ENCODE measurements at places on chromosomes 11 and 22. TPM values are rescaled to one million over a fixed set of nuclear protein-coding genes. Genes with fewer than 3 reads are reported as not detected.
A peak's percentile ranks its signal among the peaks of the same experiment; 100 is the strongest.

- DNase-seq: no peak
- H3K4me1 ChIP-seq: peaks cover 4% of the 10 kb centered on the region
- no peak overlapping the region for H3K27ac ChIP-seq
- no peaks in the 10 kb centered on the region for H3K27me3 ChIP-seq
- no peaks in the 10 kb centered on the region for H3K36me3 ChIP-seq
These were observed 12.5 kb upstream of the THRSP start for GRCh38 chr11:78050964-78051831.

Gene PRG2
- total RNA-seq: not detected

GRCh38 chr11:26442131-26442530 lies 110.2 kb downstream of the ANO3 start:
- no peaks in the 10 kb centered on the region for H3K4me1 ChIP-seq
- DNase-seq: no peak
- no peak overlapping the region for H3K27ac ChIP-seq
- H3K36me3 ChIP-seq: no peaks in the 10 kb centered on the region
- no peak overlapping the region for H3K4me3 ChIP-seq

DNA sequence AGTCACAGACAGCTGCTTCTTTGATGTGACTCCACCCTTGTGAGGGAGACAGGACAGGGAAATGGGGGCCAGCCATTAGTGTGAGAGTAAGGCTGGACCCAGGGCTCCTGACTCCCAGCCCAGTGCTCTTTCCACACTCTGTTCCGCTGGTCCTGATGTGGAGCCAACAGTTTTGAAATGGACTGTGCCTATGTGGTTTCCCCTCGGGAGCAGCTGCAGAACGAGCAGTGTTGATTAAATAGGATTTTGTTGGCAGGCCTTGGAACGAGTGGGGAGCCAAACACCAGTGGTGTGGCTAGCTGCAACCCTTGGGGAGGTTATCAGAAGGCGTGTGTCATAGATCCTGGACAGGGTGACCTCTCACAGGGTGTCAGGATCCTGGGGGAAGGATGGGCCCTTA lies 66.5 kb upstream of the AMPD3 start:
- no peak for DNase-seq
- H3K27ac ChIP-seq: peak overlapping the region; percentile 79
- H3K4me1 ChIP-seq: peaks cover 11% of the 10 kb centered on the region
- no peak overlapping the region for H3K4me3 ChIP-seq
- no peaks in the 10 kb centered on the region for H3K27me3 ChIP-seq

Gene FAM89B
- 57.8 TPM for total RNA-seq

DNA sequence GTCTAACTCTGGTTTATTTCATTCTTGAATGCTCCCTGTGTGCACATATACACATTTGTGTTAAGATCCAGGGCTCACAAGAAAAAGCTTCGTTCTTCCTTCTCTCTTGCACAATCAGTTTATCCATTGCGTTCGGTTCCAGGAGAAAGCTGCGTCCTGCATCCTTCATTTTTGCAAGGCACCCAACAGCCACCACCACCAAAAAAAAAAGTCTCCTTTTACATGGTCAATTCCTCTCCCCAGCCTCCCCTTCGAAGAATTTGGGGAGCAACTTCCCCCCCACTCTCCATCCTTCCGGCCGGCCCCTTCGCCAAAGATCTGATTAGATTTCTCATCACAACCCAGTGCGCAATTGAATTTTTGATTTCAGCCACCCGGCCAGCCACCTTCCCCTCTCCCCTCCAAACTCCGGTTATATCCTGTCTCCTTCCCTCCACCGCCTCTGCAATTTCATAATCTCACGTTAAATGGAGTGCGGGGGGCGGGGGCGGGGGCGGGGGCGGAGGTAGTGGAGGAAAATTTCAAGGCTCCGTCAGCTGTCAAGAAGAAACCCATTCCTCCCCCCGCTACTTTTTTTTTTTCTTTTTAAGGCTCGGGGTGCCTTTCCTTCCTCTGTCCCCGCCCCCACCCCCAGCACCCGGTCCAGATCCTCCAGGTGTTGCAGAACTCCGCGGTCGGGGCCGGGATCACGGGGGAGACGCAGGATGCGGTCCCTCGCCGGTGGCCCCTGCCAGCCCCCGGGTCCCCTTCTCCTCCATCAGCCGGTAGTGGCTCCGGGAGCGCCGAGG lies 1166.5 kb downstream of the LRRC4C start:
- H3K27me3 ChIP-seq: peaks cover 10% of the 10 kb centered on the region
- no peaks in the 10 kb centered on the region for H3K36me3 ChIP-seq
- H3K4me3 ChIP-seq: peak overlapping the region; percentile 60
- peak overlapping the region; percentile 63 for H3K27ac ChIP-seq
- peaks cover 11% of the 10 kb centered on the region for H3K4me1 ChIP-seq

GRCh38 chr22:23070418-23071229 lies at the start of gene GNAZ:
GNAZ (plus strand) TSS chr22:23070519; CDS start chr22:23095696, 25,177 bp downstream.
- H3K27me3 ChIP-seq: peaks cover 4% of the 10 kb centered on the region
- H3K36me3 ChIP-seq: no peaks in the 10 kb centered on the region
- peak within 1 kb of the TSS; percentile 95 for H3K4me3 ChIP-seq
- peak within 1 kb of the TSS; percentile 81 for H3K27ac ChIP-seq
- peak; percentile 61 for DNase-seq

GRCh38 chr11:2099516-2100349 lies 39.5 kb downstream of the IGF2 start:
- H3K27ac ChIP-seq: peak overlapping the region; percentile 67
- no peak overlapping the region for H3K4me3 ChIP-seq
- no peaks in the 10 kb centered on the region for H3K36me3 ChIP-seq
- H3K27me3 ChIP-seq: no peaks in the 10 kb centered on the region
- DNase-seq: peak; percentile 88
- peaks cover 50% of the 10 kb centered on the region for H3K4me1 ChIP-seq

DNA sequence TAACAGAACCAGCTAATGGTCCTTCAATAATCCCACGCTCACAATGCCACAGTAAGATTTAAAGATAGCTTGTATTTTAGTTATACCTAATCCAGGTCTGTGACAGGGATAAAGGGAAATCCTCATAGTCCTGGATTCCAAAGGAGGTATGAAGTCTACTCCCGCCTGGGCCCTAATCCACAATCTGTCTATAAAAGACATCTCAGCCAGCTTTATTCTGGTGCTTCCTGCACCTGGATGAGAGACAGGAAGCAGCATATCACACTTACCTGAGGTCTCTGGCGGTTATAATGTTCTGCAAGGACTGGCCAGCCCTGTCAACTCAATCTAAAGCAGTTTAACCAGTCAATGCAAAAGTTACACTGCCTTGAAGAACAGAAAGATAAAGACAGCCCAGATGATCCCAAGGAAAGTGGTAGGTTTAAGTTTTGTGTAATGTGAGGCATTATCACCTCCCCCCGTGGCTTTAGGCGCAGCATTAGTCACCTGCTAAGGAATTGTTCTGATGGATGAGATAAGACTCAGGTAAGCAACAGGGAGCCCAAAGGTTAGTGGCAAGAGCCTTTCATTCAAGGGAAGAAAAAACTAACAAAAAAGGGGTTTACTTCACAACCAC lies 57.6 kb downstream of the PLEKHA7 start:
- no peak overlapping the region for H3K4me3 ChIP-seq
- no peak for DNase-seq
- peak overlapping the region; percentile 86 for H3K27ac ChIP-seq
- no peaks in the 10 kb centered on the region for H3K36me3 ChIP-seq
- H3K27me3 ChIP-seq: no peaks in the 10 kb centered on the region
- peaks cover 55% of the 10 kb centered on the region for H3K4me1 ChIP-seq

GRCh38 chr22:22666307-22667091 lies 22.1 kb downstream of the GGTLC2 start:
- no peaks in the 10 kb centered on the region for H3K36me3 ChIP-seq
- no peak overlapping the region for H3K4me3 ChIP-seq
- peaks cover 4% of the 10 kb centered on the region for H3K27me3 ChIP-seq
- H3K4me1 ChIP-seq: no peaks in the 10 kb centered on the region
- DNase-seq: peak; percentile 38

Gene P2RY2
- 1.0 TPM for total RNA-seq

DNA sequence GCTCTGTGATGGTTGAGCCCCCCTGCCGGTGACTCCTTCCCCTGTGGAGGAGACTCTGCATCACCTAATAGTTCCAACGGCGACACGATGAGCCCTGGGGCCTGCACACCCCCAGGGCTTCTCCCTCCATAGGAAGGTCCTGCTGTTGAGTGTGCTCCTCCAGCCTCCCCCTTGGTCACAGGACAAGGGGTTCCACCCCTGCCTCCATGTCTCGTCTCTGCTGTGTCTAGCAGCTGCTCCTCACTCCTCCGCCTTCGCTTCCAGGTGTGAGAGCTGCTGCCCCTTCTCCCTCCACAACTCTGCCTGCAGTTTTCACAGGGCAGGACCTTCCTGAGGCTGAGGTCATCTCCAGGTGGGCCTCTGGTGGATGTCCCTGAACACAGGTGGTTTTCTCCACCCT lies 1416.1 kb downstream of the TBC1D22A start:
- H3K4me3 ChIP-seq: no peak overlapping the region
- H3K4me1 ChIP-seq: no peaks in the 10 kb centered on the region
- H3K27me3 ChIP-seq: no peaks in the 10 kb centered on the region
- H3K27ac ChIP-seq: no peak overlapping the region

DNA sequence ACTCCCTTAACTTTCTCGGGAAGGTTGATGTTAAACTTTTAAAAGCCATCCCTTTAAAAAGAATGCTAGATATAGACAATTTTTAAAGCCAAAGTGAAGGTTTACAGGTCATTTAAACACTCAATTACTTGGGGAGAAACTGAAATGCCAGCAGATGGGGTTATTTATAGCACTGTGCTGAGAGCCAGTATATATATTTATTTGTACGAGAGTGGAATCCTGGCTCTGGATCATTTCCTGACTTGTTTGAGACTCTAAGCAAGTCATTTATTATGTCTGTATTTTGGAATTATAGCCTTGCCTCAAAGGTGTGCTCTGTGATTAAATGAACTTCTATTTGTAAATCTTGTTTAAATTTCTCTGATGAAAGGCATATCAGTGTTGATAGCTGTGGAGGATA lies 6.8 kb upstream of the ZBED5 start:
- H3K4me1 ChIP-seq: peaks cover under 1% of the 10 kb centered on the region
- no peaks in the 10 kb centered on the region for H3K27me3 ChIP-seq
- no peaks in the 10 kb centered on the region for H3K36me3 ChIP-seq
- H3K4me3 ChIP-seq: no peak overlapping the region
- H3K27ac ChIP-seq: no peak overlapping the region

Gene TIGD3
- total RNA-seq: not detected

DNA sequence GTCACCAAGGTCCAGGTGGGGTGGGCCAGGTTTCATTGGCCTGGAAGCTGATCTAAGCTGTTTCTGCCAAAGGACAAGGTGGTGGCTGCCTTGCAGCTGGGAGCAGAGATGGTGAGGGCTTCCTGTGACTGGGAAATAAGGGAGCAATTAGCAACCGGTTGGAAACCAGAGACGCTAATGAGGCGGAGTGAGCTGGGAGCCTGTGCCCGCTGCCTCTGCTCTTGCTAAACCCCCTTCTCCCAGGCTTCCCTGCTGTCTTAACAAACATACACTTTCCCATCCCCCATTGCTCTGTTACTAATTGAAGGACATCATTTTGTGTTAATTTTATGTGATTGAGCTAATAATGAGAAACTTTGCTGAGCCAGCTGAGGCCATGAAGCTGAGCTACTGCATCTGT lies 121.8 kb downstream of the INSC start:
- H3K4me3 ChIP-seq: no peak overlapping the region
- H3K27me3 ChIP-seq: no peaks in the 10 kb centered on the region
- H3K27ac ChIP-seq: no peak overlapping the region
- H3K4me1 ChIP-seq: no peaks in the 10 kb centered on the region
- H3K36me3 ChIP-seq: no peaks in the 10 kb centered on the region

DNA sequence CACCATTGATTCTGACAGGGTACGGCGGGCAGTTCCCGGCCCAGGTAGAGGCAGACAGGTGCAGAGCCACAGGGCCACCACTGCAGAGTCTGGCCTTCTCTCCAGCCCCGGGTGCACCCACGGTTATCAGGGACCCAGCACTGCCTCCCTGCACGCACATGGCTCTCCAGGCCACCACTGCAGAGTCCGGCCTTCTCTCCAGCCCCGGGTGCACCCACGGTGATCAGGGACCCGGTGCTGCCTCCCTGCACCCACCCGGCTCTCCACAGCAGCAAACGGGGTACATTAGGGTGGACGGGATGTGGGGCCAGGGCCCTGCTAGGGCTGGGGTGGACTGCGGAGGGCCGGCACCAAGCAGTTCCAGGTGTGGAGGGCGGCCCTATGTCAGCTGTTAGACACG lies 272.9 kb downstream of the BRD1 start:
- peaks cover 24% of the 10 kb centered on the region for H3K27me3 ChIP-seq
- H3K4me1 ChIP-seq: no peaks in the 10 kb centered on the region
- no peak overlapping the region for H3K27ac ChIP-seq
- no peaks in the 10 kb centered on the region for H3K36me3 ChIP-seq
- DNase-seq: no peak

Gene ARHGAP42
- 27.4 TPM for total RNA-seq

- H3K36me3 ChIP-seq: peaks cover 15% of the 10 kb centered on the region
- no peak overlapping the region for H3K27ac ChIP-seq
- no peak overlapping the region for H3K4me3 ChIP-seq
- no peak for DNase-seq
- H3K27me3 ChIP-seq: no peaks in the 10 kb centered on the region
These were observed 278.8 kb downstream of the TMEM135 start for GRCh38 chr11:87316491-87316890.

Gene IGF2
- total RNA-seq: 5.2 TPM

Gene TRIM49B
- total RNA-seq: not detected

Gene LRFN4
- 7.3 TPM for total RNA-seq

- no peaks in the 10 kb centered on the region for H3K4me1 ChIP-seq
- no peaks in the 10 kb centered on the region for H3K36me3 ChIP-seq
- no peak overlapping the region for H3K4me3 ChIP-seq
- DNase-seq: no peak
- no peak overlapping the region for H3K27ac ChIP-seq
- no peaks in the 10 kb centered on the region for H3K27me3 ChIP-seq
These were observed 125.7 kb upstream of the SNX19 start for GRCh38 chr11:131042041-131042390.

GRCh38 chr11:123083623-123084029 lies 21.7 kb upstream of the HSPA8 start:
- H3K27me3 ChIP-seq: no peaks in the 10 kb centered on the region
- DNase-seq: peak; percentile 76
- peaks cover 8% of the 10 kb centered on the region for H3K36me3 ChIP-seq
- H3K4me1 ChIP-seq: peaks cover 16% of the 10 kb centered on the region
- H3K27ac ChIP-seq: no peak overlapping the region
- H3K4me3 ChIP-seq: no peak overlapping the region

DNA sequence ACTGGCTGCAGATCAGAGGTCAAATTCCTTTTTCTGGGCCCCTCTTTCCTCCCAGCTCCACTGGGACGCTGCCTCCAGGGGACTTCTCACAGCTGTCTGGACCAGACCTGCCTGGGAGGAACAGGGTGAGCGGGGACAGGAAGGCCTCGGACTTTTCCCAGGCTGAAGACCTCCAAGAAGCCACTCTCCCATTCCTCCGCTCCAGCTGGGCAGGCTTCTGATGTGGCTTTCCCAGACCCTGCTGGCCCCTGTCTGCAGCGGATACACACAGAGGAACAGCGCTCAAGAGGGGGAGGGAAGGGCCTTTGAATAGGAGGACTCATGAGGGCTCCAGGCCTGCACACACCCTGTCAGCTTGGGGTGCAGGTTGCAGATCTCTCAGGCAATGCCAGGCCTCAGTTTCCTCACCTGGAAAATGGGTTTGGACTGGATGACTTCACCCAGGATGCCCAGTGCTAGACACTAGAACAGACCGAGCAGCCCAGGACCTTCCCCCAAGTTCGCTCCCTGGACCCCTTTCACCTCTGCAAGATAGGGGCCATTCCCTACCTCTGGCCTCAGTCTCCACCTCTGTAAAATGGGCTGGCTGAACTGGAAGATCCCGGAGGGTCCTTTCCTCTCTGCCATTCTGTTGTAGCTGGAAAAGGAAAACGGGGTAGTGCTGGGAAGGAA lies 36.6 kb downstream of the MB start:
- H3K27me3 ChIP-seq: no peaks in the 10 kb centered on the region
- H3K36me3 ChIP-seq: no peaks in the 10 kb centered on the region
- peaks cover 9% of the 10 kb centered on the region for H3K4me1 ChIP-seq
- H3K27ac ChIP-seq: no peak overlapping the region
- H3K4me3 ChIP-seq: no peak overlapping the region

Data from stomach (tissue), 19 donors.